MM.1S (cell line): ENCODE measurements at places on chromosomes 16 and 17.

- DNase-seq = no peak
Observed at GRCh38 chr17:6498901-6499540, 54.8 kb downstream of the PIMREG start.

GRCh38 chr17:37144075-37144701 lies 195.4 kb downstream of the AATF start:
- no peak for DNase-seq

GRCh38 chr16:85204242-85205010 lies 92.2 kb upstream of the CIBAR2 start:
- no peak for DNase-seq

DNA sequence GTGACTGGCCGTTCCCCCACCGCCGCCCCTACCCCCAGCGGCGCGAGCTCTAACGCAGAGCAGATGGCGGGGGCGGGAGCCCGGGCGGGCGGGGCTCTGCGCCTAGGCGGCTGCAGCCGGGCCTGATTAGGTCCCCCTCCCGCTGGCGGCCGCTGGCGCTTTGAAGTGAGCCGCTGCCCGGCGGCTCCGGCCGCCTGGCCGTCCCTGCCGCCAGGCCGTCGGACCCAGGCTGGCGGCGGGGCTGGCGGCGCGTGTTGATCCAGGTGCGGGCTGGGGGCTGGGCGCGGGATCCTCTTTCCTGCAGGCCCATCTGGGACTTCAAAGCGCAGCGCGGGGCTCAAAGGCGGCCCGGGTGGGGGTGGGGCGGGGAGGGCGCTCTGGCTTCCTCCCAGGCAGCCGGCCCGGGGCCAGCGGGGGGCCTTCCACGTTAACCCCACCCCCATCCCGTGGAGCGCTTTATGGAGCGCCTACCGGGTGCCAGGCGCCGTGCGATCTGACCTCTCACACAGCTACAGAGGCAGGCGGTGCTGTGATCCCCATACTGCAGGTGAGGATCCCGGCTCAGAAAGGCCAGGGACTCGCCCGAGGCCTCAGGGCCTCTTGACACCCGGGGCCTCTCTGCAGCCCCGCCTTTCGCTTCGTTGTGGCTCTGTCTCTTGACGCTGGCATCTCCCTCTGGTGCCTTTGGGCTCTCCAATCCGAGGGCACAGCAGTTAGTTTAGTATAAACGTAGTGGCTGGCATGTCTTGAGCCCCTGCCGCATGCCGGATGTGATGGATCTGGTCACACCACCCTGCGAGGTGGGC lies 80.0 kb upstream of the NKD1 start:
- no peak for DNase-seq

DNA sequence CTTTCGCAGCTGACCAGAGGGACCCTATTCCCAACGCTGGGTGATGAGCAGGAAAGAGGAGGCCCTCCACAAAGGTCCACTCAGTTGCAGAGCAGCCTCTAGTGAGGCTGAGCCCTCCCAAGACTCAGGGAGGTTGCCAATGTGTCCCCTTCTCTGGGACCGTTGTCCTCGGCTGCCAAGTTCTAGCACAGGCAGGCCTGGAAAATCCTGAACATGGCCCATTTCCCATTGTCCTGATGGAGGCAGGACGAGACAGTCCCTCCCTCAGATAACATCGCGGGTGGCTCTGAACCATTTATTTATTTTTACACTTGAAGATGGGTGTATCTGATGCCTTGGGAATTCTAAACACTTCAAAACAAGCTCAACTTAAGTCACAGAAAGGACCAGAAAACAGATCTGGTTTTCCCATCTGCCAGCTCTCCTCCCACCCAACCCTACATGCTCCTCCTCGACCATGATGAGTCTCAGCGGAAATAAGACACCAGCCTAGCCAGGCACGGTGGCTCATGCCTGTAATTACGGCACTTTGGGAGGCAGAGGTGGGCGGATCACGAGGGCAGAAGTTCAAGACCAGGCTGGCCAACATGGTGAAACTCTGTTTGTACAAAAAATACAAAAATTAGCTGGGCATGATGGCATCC lies 12.8 kb downstream of the CDIP1 start:
- DNase-seq = no peak

GRCh38 chr17:63426917-63427308 lies 19.2 kb downstream of the CYB561 start:
- no peak for DNase-seq

DNA sequence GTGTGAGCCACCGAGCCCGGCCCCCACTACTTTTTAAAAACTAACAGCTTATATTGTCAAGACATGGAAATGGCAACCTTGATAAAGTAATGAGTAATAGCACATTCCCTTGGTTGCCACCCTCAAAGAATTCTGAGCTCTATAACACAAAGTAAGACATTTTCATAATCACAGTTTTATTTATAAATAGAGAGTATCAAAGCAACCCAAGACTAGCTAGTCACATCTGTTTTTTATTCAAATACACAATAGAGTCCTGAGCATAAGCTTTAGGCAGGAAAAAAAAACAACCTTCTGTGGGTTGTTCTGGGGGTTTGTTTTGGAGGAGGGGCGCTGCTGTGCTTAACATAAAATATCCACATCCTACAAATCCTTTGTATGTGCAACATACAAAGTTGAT lies 68.7 kb downstream of the CEP95 start:
- no peak for DNase-seq

DNA sequence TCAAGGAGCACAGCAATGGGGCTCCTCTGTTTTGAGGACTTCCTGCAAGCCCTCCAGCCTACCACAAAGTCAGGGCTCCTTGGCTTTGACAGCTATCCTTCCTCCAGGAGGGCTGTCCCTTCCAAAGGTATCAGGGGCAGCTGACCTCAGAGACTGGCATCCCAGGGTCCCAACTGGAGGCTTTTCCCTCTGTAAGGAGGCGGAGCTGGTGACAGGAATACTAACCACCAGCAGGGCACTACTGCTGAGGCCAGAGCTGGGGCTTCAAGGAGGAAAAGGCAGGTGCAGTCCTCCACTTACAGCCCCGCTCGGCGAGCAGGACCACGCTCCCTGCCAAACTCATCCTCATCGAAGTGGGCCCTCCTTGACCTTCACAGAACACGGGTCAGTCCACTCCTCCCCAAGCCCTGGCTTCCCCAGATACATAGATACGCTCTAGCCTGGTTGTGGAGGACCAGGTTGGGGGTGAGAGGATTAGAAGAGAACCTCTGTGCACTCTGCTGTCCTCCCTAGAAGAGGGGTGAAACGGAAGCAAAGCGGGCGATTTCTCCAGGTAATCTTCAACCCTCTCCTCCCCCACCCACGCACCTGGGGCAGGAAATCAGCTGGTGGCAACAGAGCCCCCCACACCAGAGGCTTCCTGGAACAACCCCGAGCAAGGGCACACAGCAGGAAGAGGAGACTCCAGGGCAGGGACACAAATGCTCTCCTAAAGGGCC lies 20.5 kb downstream of the ST3GAL2 start:
- no peak for DNase-seq

DNA sequence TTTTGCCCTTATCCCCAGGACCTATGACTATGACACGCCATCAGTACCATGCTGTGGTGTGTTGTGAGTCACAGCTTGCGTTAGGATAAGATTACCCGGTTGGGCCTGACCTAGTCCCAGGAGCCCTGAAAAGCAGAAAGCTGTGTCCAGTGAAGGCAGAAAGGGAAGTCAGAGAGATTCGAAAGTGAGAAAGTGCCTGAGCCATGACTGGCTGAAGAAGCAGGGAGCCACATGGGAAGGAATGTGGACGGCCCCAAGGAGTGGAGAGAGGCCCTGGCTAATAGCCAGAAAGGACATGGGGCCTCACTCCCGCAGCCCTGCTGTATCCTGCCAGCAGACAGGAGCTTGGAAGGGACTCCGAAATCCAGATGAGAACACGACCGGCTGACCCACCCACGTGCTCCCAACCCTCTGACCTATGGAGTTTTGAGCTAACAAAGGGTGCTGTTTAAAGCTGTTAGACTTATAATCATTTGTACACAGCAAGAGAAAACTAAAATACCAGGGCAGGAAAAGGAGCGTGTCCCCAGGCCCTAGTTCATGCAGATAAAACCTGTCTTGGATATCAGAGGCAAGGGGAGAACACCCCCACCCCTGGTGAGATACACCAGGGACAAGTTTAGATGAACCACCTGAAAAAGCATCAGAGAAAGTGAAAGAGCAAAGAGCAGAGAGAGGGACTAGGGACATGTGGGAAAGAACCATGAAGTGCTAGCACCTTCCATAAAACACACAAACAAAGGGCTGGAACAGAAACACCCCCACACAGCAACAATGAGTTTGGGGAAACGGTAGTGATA lies 115.3 kb downstream of the SLC39A11 start:
- DNase-seq = no peak

GRCh38 chr16:58684354-58685083 lies at the start of gene SLC38A7:
SLC38A7 (minus strand) TSS chr16:58684770; CDS start chr16:58680126, 4,644 bp downstream.
- peak; percentile 86 for DNase-seq

DNA sequence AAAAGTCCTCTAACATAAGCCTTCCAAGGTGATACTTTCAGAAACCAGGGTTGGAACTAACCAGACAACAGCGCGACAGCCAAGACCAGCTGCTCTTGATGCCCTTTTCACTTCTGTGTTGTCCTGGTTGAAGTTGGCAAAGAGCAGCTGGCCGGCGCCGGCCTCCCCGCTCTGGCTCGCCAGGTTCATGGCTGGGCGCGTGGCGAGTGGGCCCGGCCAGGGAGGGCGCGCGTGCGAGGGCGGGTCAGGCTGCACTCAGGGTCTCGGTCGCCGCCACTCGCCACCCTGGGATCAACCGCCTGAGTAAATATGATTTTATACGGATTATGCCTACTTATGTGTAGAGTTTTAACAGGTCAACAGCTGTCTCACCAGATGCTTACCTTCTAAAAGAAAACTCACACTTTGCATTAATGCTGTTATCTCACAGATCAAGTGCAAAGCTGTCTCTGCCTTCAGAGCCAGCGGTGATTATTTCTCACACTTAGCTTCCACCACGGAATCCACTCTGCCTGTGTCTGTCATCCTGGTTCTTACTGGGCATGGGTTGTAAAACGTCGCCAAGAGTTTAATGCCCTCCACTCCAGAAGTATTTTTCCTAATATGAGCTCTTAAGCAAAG lies 13.5 kb downstream of the KCTD2 start:
- DNase-seq = no peak

DNA sequence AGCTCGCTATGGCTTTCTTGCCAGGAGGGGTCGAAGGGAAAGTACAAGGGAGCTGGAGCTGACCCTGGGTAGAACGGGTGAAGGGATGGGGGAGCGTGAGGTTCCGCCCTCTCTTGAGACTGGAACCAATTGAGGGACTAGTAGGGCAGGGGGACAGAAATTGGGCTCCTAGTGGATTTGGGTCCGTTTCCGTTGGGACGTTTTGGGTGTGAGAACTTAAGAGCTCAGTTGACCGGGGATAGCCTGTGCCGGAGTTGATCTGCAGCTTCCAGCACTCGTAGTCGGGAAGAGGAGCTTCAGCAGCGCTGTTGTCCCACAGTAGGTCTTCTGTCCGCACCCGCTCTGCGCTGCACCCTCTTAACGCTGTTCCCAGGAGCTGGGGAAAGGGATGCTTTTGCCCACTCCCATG lies 481 bp downstream of the CNTROB start:
- peak; percentile 16 for DNase-seq

DNA sequence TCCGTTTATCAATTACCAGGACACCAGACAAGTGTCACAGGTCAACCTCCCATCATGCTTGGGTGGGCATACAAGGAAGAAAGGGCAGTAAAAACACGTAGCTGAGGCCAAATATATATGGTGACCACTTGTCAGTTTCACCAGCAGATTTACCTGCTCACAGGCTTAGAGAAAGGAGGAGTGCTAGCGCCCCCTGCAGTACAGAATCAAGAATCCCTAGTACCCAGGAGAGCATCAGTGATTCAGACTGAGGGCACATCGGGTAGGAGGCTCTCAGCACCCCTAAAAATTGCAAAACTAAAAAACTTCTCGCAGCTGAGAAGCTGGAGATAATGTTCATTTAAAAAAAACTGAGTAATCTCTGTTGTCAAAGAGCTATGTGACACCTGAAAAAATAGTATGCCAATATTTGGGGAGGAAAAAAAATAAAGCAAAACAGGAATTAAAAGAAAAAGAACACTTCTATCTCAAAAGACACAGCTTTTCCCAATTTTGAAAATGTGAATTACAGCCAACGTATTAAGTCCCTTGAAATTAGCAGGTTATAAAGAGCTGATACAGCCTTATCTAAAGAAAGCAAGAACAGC lies 21.2 kb upstream of the MON1B start:
- DNase-seq = peak; percentile 45

- DNase-seq = no peak
Observed at GRCh38 chr17:80957461-80957941, 34.1 kb upstream of the CHMP6 start.

GRCh38 chr17:20073055-20073979 lies 64.2 kb downstream of the SPECC1 start:
- peak; percentile 73 for DNase-seq

- no peak for DNase-seq
Observed at GRCh38 chr17:34886831-34887230, 74.4 kb downstream of the CCT6B start.

DNA sequence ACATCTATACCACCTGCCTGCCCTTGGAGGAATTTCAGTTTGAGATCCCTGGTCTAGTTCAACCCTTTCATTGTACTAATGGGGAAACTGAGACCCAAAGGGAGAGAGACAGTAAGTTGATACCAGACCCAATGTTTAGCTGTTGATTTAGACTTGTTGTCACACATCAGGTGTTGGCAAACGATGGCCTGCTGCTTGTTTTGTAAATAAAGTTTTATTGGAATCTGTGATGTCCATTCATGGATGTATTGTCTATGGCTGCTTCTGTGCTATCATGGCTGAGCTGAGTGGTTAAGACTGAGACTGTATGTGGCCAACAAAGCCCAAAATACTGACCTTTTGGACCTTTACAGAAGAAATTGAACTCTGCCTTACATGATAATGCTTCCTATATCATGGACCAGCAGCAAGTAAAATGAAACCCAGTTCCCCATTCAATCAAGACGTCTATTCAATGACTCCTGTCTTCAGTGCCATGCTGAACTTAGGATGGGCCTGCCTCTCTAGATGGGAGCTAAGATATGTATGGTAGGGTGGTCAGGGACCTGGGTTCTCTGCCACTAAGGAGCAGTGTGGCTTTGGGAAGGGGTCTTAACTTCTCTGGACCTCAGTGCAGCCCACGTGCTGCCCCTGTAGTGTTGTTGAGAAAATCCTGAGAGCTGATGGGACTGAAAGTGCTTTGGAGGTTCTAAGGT lies 111.0 kb downstream of the IRX5 start:
- DNase-seq = no peak

DNA sequence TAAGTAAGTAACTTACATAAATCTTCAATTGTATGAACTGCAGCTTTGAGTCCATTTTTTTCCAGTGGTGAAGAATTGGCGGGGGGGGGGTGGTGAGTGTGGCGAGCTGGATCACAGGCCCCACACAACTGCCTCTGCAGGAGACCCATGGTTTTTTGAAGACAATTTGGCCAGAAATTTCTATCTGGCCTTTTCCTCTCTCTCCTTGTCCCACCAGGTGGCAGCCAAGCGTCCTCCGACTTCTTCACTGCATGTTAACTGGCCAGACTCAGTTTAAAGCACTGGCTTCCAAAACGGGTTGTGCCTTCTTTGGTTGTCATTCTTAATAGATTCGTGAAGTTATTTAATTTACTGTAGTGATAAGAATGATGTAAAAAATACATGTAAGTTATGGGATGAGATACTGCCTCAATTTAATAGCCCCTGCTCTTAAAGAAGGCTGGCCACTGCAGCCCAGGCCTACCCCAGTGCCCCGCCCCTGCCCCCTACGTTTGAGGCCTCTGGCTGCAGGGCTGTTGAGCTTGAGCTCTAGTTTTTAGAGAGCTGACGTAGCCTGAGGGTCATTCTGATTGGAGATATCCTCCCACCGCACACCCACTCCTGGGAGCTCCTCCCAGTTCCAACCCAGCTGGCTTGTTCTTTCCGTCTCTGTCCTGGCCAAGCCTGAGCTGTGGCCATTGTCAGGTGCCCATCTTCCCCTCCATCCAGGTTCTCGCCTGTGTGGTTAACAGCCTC lies 36.4 kb downstream of the AKAP1 start:
- DNase-seq = no peak

- DNase-seq = peak; percentile 93
Observed at GRCh38 chr17:72388765-72389473, 268.1 kb downstream of the SOX9 start.
